Stimulated activated CD8-positive, alpha-beta memory T cell treated with anti-CD3 and anti-CD28 coated beads, Interleukin-12 subunit alpha, Interleukin-12 subunit beta, amount 100 ng/mL, for 4 hours (primary cell): ENCODE measurements at places on chromosomes 4 and X.

DNA sequence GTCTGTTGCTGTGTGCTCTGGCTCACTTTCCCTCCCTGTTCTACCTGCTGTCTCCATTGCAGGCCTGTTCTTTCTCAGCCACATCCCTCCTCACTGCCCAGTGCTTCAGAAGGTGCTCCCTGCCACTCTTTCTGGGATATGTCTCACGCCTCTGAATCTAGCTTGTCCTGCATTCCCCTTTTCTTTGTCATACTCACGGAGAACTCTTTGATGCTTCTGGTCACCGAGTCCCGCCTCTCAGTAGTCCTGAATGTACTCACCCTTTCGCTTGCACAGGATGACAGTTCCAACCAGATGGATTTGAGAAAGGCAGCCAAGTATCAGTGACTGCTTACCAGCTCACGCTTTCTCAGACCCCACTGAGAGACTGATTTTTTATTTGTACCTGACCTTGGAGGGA lies 65.2 kb upstream of the TLR2 start:
- DNase-seq = no peak

- DNase-seq = no peak
Observed at GRCh38 chr4:121049072-121049599, 23.2 kb downstream of the NDNF start.

DNA sequence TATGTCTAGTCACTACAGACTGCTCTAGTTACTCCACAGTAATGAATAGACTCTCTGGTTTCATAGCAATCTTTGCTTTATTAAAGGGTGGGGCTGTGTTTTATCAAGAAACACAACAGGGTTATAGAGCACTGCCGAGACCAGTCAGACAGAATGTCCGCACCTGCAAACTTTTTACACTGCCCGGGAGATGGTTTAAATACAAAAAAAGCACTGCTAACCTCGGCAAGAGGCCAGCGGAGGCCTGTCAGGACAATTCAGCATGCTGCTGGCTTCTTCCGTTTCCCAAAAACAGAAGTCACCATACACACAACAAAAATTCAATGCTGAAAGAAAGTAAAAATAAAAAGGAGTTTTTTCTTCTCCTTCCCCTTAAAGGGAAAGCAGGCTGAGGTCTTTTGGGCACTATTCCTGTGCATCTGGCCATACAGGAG lies 67.4 kb downstream of the IRF2 start:
- no peak for DNase-seq

- no peak for DNase-seq
Observed at GRCh38 chrX:34893741-34894140, 48.9 kb upstream of the FAM47B start.

DNA sequence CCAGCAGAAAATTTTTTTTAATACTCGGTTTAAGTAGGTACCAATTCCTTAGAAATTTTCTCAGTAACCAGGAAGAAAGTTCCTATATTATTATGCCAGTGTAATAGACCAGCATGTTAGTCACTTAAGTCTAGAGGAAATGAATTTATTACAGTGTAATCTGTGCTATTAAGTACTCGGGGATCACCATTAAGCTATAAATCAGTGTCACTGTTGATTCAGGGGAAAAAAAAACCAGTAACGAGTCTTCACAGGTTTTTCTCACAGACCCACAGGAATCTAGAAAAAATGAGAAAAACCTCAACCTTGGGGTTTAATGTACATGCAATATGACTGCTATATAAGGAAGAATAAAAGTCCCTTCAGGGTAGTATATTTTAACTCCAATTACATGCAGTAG lies 138.3 kb upstream of the IL1RAPL2 start:
- DNase-seq = no peak

GRCh38 chr4:16521156-16521915 lies 295.1 kb upstream of the TAPT1 start:
- DNase-seq = no peak

GRCh38 chr4:168679397-168679796 lies 182.5 kb downstream of the PALLD start:
- DNase-seq = no peak
